SK-MEL-5 (cell line): ENCODE measurements at places on chromosomes 2 and 18. TPM values are rescaled to one million over a fixed set of nuclear protein-coding genes. Genes with fewer than 3 reads are reported as not detected.

DNA sequence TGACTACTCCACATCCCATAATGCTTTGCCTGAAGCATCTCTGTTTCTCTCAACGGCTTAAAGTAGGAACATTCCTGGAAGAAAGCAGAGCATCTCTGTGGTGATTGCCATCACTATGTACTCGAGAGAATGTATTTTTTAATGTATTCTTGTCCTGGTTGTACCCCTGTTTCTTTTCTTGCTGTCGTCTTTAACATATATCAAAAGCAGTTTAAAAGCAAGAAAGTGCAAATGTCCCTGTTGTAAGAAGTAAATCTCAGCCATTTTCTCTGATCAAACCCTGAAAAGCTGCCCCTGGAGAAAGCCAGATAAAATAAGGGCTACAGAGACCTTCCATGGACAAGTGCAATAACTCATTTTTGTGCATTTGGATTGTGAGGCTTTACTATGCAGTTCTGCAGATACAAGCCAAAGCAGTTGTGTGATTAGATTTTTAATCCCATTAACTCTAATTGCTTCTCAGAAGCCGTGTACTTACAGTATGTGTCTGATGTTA is 70.8 kb downstream of the XIRP2 start:
- DNase-seq = no peak

DNA sequence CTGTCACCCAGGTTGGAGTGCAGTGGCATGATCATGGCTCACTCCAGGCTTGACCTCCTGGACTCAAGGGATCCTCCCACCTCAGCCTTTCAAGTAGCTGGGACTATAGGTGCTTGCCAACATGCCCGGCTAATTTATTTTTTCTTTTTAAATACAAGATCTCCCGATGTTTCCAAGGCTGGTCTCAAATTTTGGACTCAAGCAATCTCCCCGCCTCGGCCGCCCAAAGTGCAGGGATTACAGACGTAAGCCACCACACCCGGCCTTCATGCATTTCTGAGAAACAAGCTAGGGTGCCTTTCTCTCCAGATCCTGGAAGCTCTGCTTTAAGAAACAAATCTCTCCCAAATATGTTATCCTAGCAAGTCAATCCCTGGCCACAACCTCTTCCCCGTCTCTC is 234.1 kb downstream of the FBXO15 start:
- DNase-seq = no peak

The NEURL3 gene
- total RNA-seq = not detected in 2 replicates

DNA sequence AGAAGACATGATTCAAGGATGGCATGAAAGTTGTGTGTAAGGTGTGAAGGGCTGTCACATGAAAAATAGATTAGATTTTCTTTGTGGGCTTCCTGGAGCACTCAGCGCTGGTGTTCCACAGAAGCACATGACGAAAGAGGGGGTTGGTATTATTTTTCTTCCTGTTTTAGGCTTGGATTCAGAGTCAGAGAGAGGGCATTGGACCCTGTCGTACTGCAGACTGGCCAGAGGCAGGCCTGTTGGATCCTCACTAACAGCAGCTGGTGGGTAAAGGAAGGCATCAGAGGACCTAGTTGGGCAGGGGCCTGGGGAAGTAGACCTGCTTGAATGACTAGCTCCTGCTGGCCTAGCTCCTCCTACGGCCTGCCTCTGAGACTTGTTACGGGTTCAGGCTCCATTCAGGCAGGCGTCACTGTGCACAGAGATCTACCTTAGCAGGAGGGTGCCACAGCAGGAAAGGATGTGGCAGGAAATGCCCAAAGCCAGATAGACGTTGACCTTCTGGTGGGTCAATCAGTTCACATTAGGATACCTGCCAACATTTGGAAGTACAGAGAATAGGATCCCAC is 13.1 kb downstream of the CTLA4 start:
- DNase-seq = no peak

DNA sequence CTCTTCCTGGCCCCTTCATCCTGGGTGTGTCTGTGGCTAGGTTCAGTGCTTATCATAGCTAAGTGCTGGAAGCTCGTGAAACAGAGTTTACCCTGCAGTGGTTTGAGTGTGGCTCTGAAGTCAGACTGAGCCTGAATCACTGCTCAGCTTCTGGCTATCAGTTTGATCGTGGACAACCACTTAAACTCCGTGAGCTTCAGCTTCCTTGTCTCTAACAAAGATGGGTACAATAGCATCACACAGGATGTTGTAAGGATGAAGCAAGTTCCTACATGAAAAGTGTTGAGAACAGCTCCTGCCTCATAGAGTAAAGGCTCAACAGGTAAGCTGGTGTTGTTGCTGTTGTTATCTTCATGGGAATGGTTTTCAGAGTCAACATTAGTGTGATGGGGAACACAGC is 210.3 kb downstream of the CLIP4 start:
- no peak for DNase-seq

GRCh38 chr2:8986327-8986976 is 17.0 kb downstream of the MBOAT2 start:
- peak; percentile 66 for DNase-seq

GRCh38 chr18:21599585-21600525 is 649 bp downstream of the ESCO1 start:
- DNase-seq = no peak

The LHCGR gene
- total RNA-seq = not detected in 2 replicates

DNA sequence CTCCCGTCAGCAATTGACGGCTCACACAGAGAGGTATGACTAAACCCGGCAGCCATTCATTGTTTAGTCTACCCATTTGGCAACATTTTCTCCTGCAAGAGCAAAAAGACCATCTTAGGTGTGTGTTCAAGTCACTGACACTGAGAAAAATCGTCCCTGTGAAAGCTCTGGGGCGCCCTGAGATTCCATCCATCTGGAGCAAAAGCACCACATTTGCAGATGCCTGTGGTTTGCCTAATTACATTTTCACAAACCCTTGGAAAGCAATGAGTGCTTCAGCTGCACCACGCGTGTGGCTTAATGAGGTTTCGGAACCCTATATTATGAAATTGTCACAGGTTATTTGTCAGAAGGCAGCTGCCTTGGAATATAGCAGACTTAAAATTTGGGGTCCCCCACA is 110.7 kb upstream of the PTPRM start:
- no peak for DNase-seq

The MXD1 gene
- 3.8 and 4.0 TPM in 2 replicates for total RNA-seq

The C1QL2 gene
- total RNA-seq = not detected in 2 replicates

The DUSP2 gene
- total RNA-seq = 0.80 and 1.0 TPM in 2 replicates

DNA sequence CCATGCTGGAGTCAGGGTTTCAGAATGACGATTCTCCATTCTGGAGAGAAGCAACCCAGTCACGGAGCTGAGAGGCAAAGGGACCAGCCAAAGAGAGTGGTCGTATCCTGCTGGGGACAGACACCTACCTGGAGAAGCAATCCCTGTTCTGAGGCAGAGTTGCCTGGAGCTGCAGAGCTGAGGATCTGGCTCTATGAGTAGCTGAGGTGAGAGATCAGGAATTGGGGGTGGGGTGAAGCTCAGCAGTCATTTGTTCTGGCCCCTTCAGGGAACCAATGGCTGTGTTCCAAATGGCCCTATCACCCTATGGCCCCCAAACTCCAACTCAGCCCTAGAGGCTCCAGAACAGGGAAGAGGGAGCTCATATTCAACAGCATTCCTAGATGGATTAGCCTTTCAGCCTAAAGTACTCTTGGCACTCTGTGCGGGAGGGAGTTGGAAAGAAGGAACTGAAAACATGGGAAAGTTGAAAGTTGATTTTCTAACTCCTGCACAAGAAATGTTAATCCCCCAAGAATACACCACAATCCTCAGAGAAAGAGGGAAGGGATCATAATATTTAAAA is 3.3 kb upstream of the ATRAID start:
- no peak for DNase-seq

The C18orf32 gene
- 41.9 and 44.7 TPM in 2 replicates for total RNA-seq

- DNase-seq = peak; percentile 39
These were observed 130.6 kb downstream of the USP34 start for GRCh38 chr2:61340242-61340641.

The C2orf72 gene
- 2.0 and 3.8 TPM in 2 replicates for total RNA-seq

DNA sequence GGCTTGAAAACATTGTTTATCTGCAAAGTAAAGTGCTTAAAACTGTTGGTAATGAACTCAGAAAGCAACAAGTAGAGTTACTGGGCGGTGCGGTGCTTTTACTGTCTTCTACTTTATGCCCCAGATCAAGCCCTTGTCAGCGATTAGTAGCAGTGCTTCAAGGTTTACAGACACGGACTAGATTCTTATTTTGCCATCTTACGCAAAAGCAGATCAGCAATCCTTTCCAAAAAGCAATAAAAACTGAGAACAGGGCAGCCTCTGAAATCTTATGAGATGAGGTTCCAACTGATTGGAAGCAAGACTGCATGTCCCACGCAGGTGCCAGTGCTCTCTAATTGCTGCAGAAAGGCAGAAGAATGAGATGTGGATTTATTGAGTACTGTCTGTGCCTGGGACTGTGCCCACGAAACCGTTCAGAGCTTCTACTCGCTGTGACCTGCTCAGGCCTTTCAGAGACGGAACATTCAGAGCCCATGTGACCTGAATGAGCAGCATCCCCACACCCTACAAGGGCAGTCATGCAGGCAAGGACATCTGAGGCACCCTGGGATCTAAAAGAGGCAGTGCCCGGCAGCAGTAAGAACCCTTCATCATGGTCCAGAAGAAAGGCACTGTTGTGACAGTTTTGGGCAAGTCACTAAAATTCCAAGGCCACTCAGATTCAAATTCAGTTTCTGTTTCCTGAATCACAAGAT is 15.7 kb downstream of the COL4A3 start:
- peak; percentile 11 for DNase-seq

DNA sequence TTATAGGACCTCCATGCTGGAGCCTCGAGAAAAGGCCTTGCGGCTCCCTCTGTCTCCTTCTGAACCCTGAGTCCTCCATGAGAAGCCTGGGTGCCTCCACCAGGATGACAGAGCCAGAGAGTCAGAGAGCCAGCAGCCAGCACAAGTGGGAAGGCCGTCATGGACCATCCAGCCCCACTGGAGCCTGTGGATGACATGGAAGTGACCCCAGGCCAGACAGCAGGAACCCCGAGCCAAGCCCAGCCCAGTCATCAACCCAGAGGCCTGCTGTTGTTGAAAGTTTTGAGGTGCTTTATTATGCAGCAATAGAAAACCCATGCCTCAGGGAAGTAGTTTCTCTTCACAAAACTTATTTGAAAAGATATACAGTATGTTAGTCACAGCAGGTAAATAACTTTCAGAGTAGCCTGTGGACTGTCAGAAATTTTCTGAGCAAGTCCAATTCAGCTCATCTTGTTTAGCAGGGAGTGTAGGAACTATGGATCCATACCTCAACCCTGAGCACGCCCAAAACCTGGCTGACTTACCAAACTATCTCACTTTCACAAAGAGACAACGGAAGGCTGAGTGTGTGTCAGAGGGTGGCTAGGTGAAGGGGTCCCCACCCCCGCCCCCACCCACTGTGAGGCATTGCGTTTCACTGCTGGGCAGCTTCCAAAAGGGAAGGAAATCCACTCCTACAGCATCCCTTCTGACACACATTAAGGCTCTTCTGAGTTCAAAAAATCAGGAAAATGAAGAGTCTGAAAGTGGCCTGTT is 79.9 kb upstream of the NDUFV2 start:
- no peak for DNase-seq

The OSBPL6 gene
- total RNA-seq = 3.7 and 5.1 TPM in 2 replicates

DNA sequence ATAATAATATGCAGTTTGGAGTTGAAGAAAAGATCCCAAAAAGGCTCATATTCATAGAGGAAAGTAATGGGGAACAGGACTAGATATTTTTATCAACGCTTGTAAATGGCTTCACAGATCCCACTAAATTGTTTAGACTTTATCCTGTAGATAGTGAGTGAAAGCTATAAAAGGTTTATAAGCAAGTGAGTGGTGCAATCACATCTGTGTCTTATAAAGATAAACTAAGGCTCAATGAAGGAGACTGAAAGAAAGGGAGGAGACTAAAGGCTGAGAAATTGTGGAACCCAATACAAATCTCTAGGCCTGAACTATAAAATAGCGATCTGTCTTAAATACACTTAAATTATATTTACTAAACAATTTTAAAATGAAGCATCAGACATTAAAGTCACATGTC is 7.7 kb downstream of the SP3 start:
- no peak for DNase-seq

The C2orf66 gene
- not detected in 2 replicates for total RNA-seq

The SIX3 gene
- total RNA-seq = not detected in 2 replicates

DNA sequence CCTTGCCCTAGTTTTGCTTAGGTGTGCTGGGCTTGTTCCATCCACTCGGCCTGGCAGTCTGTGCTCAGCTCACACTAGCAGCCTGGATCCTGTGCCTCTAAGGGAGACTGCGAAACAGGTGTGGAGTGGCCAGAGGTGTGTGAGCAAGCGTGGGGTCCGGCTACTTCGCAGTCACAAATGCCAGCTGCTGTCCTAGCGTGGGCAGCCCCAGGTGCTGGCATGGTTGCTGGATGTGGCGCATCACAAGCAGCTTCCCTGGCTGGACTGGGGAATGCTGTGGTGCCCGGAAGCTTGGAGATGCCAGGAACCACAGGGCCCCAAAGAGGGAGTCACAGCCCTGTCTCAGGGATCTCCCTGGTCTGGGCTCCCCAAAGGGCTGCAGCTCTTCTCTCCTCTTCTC is 119.0 kb upstream of the TMEFF2 start:
- DNase-seq = no peak

The FIGN gene
- 2.0 and 2.3 TPM in 2 replicates for total RNA-seq

- DNase-seq = no peak
These were observed 58.0 kb downstream of the TMEM163 start for GRCh38 chr2:134660626-134661402.

GRCh38 chr2:70944111-70944690 is 8.5 kb downstream of the ATP6V1B1 start:
- DNase-seq = no peak

The SERPINB11 gene
- total RNA-seq = not detected in 2 replicates

DNA sequence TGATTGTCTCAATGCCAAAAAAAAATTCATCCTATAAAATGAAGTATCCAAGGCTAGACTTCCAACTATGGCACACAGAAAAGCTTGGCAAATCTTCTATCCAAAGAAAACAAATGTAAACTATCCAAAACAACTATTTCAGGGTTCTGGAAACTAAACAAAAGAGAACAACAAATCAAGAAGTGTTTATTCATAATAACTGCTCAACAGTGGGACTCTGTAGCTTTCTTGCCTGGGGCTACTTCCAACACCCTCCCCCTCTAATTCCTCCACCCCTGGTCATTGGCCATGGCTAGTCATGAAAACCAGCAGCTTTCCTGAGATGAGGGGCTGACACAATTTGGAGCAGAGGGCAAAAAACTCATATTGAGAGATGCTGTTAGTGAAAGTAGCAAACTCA is 107.0 kb downstream of the EXOC6B start:
- no peak for DNase-seq

- DNase-seq = no peak
These were observed 31.0 kb downstream of the NHEJ1 start for GRCh38 chr2:219129589-219129988.

DNA sequence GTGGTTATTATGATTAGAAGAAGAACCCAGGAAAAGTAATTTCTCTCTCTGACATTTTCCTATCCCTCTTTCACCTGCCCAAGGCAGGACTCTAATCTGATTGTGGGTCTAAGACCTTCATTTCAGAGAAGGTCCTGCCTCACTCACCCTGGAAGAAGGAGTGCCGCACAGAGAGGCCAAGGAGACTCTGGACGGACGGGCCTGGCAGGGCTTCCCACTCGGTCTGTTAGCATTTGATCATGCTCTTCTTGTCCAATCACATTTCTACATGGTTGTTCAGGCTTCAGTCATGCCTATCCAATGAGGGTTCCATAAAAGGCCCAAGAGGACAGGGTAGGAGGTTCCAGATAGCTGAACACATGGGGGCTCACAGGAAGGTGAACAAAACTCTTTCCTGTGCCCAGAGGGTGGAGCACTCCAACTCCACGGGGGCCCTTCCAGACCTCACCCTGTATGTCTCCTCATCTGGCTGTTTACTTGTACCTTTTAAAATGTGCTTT is 27.0 kb downstream of the ZNF892 start:
- DNase-seq = no peak

The ONECUT2 gene
- 1.8 and 2.0 TPM in 2 replicates for total RNA-seq
